ENCODE measurements at places on chromosomes 6 and 20.

GRCh38 chr6:156782691-156783320, 5.6 kb downstream of the ARID1B start:
- no peak for DNase-seq

- DNase-seq, result no peak
These were observed 305.4 kb downstream of the FARS2 start for GRCh38 chr6:5566718-5567117.

GRCh38 chr6:106540432-106540831, 88.9 kb downstream of the RTN4IP1 start:
- no peak for DNase-seq

- no peak for DNase-seq
These were observed 82.9 kb upstream of the EXOC2 start for GRCh38 chr6:775863-776262.

- DNase-seq, result no peak
These were observed 20.1 kb upstream of the FAM83C start for GRCh38 chr20:35312318-35312717.

GRCh38 chr6:15077006-15077405, 168.9 kb upstream of the JARID2 start:
- no peak for DNase-seq

DNA sequence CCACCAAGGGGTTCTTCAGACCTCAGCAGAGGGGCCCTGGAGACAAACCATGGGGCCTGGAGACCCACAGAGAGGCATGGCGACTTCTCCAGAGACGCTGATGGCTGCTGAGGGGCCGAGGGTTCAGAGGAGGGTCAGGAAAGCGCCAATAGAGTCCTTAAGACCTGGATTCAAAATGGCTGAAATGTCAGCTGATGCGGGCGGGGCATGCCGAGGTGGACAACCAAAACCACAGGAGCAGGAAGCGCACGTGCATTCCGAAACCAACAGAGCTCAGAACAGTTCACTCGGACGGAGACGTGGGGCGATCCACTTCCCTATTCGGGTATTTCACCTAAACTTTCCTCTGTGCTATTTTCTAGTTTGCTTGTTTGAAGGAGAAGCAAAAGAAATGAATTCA, 99.9 kb upstream of the RIN2 start:
- no peak for DNase-seq

DNA sequence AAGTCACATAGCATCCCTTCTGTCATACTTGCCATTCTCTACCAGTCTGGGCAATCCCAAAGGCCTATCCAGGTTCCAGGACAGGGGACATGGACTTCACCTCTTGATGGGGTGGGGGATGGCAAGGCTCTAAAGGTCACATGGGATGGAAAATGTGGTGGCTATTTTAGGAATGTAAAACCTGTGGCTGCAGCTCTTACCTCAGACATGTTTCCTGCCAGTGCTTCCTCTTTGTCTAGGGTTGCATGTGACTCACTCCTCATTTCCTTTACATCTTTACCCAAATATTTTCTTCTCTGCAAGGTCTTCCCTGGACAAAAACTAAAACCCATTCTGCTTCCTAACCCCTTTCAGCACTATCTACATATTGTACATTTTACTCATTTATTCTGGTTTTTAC, 135.7 kb downstream of the BTBD3 start:
- no peak for DNase-seq

- DNase-seq, result no peak
These were observed 73.8 kb downstream of the TSHZ2 start for GRCh38 chr20:53045941-53046340.

- DNase-seq, result no peak
These were observed 51.9 kb downstream of the CARMIL1 start for GRCh38 chr6:25330796-25331685.

DNA sequence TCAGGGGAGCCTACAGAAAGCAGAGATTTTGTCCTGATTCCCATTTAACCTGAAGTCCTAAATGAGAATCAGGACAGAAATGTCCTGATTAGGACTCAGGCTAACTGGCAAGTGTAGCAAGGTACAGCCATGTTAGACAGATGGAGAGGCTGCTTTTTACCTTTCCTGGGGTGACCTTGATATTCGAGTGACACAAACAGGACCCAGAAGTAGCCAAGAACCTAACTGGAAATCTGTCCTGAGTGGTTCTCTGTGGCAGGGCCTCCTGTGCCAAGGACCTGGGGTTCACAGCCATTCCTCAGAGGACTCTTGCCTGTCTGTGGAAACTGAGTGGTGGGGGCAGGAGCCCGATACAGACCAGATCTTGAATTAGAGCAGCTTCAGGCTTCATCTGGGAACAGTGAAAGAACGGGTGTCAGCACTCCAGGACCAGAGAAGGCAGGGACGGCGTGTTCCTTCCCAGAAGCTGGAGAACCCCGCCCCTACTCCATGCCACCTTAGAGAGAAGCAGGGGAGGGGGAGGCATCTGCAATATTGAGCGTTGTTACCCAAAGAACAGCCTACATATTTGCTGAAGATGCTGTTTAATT, 4.3 kb upstream of the FUCA2 start:
- no peak for DNase-seq

DNA sequence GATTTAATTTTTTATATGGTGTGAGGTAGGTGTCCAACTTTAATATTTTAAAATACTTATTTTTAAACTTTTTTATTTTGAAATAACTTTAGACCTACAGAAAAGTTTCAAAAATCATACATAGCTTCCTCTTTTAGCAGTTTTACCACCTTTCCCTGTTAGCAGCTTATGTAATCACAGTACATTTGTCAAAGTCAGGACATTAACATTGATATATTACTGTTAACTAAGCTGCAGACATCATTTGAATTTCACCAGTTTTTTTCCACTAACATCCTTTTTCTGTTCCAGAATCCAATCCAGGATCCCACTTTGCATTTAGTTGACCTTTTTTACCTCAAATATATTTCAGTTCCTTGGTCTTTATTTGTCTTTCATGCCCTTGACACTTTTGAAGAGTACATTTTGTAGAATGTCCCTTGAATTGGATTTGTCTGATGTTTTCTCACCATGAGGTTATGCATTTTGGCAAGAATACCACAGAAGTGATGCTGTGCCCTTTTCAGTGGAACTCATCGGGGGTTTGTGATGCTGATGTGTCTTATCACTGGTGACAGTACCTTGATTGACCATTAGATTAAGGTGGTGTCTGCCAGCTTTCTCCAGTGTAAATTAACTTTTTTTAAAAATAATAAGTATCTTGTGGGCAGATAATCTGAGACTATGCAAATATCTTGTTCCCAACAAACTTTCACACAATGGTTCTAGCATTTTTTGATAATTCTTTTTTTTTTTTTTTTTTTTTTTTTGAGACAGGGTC, 33.4 kb downstream of the TTLL9 start:
- no peak for DNase-seq

- no peak for DNase-seq
These were observed 9.8 kb upstream of the ZNF831 start for GRCh38 chr20:59153832-59154231.

DNA sequence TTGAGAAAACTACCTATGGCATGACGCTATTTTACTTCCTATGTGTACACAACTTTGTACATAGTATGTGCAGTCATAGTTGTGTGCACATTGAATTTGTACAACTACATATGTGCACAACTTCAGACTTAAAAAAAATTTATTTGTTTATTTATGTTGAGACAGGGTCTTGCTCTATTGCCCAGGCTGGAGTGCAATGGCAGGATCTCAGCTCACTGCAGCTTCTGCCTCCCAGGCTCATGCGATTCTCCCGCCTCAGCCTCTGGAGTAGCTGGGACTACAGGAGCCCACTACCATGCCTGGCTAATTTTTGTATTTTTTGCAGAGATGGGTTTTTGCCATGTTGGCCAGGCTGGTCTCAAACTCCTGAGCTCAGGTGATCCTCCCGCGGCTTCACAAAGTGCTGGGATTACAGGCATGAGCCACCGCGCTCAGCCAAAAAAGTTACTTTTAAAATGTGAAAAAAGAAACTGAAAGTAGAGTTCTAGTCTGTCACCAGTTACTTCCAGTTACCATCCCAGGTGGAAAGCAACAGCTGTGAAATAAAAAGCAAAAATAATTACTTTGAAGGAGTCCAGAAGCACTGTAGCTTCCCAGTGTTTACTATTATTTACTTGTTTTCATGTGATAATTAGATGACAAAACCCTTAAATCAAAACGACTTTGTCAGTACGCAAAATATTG, 1.7 kb upstream of the ZKSCAN8 start:
- no peak for DNase-seq

DNA sequence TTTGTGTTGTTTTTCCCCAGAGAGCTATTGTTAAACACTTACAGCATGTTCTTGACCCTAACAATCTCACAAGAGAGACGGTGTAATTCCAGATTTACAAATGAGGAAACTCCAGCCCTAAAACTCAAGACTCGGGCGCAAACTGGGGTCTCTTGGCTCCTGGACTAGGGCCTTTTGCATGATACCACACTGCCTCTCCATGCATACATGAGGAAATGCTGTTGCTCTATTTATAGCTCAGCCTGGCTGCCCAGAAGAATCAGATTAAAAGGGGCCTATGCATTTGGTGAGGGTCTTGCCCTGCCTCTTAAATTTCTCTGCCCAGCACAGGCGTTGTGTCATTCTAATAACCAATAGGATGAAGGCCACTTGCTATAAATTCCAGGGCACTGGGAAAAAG, 30.5 kb upstream of the SNRPB2 start:
- DNase-seq, result no peak

DNA sequence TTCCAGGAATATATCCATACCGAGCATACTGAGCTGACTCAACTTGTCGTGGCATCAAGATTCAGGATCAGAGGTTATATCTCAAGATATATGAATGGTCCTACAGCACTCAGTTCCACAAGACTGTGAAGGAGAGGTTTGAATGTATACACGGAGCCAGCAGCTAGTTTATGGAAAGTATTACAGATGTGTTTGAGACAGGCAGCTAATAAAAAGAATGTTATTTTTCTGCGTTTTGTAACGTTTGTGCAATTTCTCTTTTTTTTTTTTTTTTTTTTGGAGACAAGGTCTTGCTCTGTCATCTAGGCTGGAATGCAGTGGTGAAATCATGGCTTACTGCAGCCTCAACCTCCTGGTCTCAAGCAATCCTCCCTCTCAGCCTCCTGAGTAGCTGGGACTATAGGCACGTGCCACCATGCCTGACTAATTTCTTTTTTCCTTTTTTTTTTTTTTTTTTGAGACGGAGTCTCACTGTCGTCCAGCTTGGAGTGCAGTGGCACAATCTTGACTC, 3.4 kb upstream of the FAM110A start:
- DNase-seq, result no peak

- no peak for DNase-seq
These were observed 138.7 kb upstream of the BACH2 start for GRCh38 chr6:90435207-90435899.

DNA sequence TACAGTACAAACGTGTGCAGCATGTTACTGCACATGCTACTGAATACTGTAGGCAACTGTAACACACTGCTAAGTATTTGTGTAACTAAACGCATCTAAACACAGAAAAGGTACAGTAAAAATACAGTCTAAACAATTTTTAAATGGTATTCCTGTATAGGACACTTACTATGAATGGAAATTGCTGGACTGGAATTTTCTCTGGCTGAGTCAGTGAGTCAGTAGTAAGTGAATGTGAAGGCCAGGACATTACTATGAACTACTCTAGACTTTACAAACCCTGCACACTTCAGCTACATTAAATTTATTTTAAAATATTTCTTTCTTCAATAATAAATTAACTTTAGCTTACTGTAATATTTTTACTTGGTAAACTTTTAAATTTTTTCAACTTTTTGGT, 225.0 kb upstream of the TENT5A start:
- DNase-seq, result no peak

- no peak for DNase-seq
These were observed 384.1 kb downstream of the GRIK2 start for GRCh38 chr6:101777646-101778045.

GRCh38 chr6:138498629-138499302, 528 bp downstream of the NHSL1 start:
- DNase-seq, result no peak

DNA sequence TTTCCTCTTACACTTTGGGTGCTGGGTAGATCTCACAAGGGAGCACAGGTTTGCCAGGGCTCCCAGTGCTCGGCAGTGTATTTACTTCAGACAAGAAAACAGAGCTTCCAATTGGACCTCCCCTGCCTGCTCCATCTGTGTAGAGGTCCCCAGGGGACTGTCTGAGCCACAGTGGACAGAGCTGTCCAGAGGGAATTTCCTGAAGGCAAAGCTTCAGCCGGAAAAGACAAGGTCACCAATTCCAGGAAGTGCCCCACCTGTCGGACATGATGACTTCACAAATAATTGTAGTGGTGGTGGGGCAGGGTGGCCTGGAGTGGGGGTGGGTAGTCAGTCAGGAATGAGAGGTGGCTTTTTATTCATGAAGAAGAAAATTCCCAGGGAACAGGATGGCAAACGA, 18.6 kb downstream of the ADGRF5 start:
- no peak for DNase-seq

DNA sequence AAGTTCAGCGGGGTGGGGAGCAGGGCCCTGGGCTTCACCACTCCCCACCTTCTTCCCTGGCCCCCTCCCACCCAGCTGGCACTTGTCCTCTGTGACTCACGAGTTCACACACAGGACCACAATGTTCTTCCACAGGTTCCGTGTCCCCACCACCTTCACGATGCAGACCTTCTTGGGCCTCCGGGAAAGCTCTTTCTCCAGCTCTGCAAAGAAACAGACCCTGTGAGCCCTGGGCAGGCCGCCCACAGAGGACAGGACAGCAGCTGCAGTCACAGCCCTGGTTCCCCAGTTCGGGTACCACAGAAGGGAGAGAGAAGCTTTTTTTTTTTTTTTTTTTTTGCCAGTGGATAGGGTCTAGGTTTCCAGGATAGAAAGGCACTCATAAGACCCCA, 30.9 kb downstream of the PSMG4 start:
- no peak for DNase-seq

- DNase-seq, result no peak
These were observed 145.2 kb downstream of the CEBPB start for GRCh38 chr20:50335866-50336265.

- DNase-seq, result no peak
These were observed 3.9 kb upstream of the PHACTR3 start for GRCh38 chr20:59600472-59600871.

DNA sequence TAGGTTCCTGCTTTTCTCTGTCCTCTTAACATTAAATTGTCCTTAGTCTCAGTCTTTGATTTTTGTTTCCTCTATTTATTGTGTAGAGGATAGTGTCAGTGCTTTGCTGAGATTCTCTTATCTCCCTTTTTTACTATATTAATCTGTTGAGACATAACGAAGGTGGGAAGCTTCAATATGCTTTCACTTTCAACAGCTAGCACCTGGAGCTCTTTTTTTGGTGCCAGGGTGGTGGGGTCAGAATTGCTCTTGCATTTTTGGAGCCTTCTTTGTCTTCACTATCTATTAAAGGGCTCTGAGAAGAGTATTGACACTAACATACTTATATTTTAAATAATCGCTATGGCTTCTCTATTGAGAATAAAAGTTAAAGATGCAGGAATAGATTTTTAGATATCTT, 97.1 kb upstream of the EPHA7 start:
- no peak for DNase-seq

DNA sequence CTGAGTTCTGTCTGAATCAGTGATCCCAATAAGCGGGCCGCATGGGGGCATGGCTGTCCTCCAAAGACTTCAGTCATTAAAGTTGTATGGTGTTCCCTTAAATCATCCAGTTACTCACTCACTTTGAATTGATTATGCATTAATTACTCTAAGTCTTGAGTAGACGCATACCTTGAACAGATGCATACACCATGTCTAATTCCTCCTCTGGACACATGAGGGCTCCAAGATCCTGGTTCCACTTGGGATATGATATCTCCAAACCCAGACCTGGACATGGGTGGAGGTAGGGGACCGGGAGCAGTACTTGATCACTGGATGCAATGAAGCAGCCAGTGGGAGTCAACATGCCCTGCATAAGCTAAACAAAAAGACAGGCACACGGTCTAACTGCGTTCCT, 204.5 kb downstream of the FNDC1 start:
- no peak for DNase-seq

- DNase-seq, result no peak
These were observed 165.4 kb downstream of the DST start for GRCh38 chr6:56477241-56477640.

All from right renal pelvis (tissue), 4 donors.